T-helper 1 cell (primary cell): ENCODE measurements at places on chromosomes 4 and X.

DNA sequence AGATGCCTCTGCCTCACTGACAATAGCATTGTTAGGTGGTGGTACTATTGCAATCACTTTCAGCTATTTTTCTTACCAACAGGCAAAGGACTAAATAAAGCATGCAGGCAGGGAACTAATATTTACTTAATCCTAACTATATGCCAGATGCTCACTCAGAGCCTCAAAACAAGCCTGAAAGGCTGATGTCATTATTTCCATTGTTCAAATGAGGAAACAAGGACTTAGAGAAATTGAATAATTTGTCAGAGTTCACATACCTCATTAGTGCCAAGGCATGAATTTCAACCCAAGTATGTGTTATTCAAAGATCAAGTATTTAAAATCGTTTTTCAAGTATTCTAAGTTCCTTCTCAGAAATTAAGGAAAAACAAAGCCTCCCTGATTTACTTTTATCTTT, 374.9 kb upstream of the TECRL start:
- DNase-seq = no peak

DNA sequence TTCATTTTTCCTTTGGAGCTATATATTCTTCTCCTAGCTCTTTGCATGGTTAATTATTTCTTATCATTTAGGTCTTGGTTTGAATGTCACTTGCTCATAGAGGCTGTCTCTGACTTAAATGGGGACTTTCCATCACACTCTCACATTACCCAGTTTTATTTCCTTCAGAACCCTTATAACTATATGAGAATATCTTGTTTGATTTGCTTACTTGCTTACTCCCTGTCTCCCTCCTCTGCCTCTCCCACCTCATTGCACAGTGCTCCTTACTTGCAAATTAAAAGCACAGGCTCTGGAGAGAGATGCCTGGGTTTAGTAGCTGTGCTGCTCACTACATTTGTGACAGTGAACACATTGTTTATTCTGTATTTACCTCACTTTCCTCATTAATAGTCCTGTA, 174.6 kb downstream of the SOWAHB start:
- no peak for DNase-seq

GRCh38 chr4:40555176-40555900, 74.3 kb downstream of the RBM47 start:
- no peak for DNase-seq

DNA sequence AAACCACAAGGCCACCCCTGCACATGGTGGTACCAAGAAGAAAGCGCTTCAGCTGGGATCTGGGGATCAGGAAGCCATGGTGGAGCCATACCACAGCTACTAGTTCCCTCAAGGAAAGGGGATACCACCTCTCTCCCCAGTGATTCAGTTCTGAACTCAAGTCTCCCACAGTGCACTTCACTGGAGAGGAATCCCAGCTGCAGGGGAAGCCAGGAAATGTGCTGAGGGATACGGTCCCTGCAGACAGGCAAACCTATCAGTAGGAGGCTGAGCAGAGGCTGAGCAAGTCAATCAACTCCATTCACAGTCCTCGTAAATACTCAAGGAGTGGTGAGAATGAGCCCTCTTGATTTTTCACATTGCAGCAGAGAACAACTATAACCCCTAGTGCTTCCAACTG, 11.0 kb downstream of the TMEM192 start:
- DNase-seq = no peak

DNA sequence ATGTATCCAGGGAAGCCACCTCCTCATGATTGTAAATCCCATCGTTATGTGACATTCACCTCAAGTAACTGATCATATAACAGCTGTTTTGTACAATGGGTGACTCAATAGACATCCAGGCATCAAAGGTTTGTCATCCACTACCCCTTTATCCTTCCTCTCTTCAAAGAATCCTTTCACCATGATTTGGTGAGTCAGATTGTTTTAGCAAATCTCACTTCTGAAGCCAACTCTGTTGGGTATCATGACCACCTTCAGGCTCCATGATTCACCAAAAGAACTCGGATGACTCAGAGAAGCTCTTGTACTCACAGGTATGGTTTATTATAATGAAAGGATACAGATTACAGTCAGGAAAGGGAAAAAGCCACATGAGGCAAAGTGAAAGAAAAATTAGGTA, 132.1 kb downstream of the PWWP3B start:
- DNase-seq = no peak

DNA sequence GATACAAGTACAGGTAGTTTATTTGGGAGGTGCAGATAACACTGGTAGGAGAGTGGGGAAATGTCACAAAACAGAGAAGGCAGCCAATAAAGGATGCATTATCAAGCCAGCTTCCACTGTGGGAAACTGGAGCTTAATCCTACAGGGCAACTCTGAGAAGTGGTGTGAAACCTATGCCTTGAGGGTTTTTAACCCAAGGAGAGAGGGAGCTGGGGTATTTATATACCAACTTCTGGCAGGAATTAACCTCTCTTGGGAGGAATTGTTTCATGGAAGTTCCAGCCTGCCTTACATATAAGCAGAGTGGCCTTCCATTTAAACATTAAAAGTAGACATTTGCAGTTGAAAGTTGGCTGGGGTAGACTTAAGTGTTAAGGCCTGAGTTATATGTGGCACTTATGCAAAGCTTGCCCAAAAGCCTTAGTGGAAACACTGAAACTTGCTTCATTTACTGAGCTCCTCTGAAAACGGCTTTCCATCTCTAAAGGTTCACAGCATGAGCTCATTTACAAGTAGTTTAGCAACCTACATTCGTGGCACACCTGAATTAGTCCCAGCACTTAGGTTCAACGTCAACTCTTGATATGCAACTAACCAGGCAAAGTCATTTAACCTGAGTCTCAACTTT, 19.2 kb downstream of the MAGEB17 start:
- no peak for DNase-seq

DNA sequence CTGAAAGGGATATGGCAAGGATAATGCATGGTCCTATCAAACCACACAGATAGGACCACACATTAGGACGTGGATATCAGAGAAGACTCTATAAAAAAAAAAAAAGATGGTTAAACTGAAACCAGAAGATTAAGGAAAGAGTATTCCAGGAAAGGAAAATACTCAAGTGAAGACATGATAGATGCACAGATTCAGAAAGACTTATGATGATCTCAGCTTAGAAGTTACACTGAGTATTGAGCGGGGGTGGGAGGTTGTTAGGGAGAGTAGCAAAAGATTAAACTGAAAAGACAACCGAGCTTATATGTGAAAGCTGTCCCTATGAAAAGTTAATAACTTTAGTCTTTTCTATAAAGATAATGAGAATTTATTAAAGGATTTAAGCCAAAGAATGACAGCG, 211.0 kb upstream of the EMCN start:
- no peak for DNase-seq

DNA sequence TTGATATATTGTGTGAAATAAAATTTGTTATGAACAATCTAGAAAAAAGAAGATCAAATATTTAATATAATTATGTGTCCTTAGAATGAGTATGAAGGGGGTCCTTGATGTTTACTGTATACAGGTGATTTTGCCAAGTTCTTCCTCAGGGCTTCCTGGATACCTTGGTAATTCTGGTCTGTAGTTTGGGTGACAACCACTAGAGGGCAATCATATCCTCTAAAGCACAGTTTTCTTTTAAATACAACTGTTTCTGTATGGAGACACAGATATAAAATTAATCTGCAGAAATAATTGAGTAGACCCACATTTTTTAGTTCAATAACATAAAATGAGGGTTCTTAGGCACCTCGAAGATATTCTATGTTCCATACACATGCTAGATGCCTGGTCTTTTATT, 157.7 kb downstream of the SPANXN1 start:
- DNase-seq = peak; percentile 17

GRCh38 chr4:122662701-122663100, 41.8 kb upstream of the IL21 start:
- no peak for DNase-seq

GRCh38 chr4:4270529-4270928, 19.4 kb downstream of the LYAR start:
- no peak for DNase-seq

- DNase-seq = no peak
These were observed 204.9 kb downstream of the GBA3 start for GRCh38 chr4:22897520-22898108.

DNA sequence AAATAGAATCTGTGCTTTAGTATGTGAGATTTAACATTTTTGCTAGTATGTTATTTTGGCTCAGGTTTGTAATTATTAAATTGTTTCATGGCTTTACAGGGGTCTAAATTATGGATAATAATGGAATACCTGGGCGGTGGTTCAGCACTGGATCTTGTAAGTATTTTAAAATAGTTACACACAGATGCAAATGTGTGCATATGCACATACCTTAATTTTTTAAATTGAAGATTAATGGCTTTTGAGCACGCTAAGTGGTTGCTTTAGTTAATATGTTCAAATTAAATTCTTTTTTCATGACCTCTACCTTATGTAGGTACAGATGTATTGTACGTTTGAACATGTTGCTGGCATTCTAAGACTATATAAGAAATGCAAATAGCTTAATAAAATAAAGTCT, 40.2 kb downstream of the STK26 start:
- no peak for DNase-seq

GRCh38 chrX:48689208-48689920, 5.8 kb downstream of the WAS start:
- no peak for DNase-seq

DNA sequence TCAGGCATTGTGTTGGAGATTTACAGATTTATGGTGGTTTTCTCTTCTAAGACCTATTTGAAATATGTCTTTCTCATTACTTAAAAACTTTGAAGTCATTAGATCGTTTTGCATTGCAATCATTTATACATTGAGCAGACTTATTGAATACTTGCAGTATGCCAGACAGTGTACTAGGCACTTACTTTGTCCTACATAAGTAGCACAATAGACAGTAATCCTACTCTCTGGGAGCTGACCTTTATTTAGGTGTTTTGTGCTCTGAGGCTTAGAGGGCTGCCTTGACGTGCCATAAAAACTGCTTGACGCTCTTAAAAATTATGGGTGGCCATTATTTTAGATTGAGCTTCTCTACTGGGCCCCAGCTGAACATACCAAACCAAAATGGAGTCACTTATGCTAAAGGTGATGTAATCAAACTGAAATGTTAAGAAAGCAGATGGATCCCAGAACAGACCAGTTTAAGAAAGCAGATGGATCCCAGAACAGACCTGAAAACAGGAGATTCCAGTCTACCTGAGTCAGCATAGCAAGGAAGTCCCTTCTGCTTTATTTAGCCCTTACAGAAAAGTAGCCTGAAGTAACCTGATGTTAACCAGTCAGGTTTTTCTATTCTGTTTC, 42.4 kb downstream of the PTTG2 start:
- no peak for DNase-seq

- no peak for DNase-seq
These were observed 38.4 kb upstream of the IL9R start for GRCh38 chrX:155959018-155959587.
